HT-29 (cell line): ENCODE measurements at places on chromosomes 13 and 19. TPM values are rescaled to one million over a fixed set of nuclear protein-coding genes. Genes with fewer than 3 reads are reported as not detected.

GRCh38 chr13:44989941-44990340, 603 bp downstream of the GPALPP1 start:
- DNase-seq: peak; percentile 55

DNA sequence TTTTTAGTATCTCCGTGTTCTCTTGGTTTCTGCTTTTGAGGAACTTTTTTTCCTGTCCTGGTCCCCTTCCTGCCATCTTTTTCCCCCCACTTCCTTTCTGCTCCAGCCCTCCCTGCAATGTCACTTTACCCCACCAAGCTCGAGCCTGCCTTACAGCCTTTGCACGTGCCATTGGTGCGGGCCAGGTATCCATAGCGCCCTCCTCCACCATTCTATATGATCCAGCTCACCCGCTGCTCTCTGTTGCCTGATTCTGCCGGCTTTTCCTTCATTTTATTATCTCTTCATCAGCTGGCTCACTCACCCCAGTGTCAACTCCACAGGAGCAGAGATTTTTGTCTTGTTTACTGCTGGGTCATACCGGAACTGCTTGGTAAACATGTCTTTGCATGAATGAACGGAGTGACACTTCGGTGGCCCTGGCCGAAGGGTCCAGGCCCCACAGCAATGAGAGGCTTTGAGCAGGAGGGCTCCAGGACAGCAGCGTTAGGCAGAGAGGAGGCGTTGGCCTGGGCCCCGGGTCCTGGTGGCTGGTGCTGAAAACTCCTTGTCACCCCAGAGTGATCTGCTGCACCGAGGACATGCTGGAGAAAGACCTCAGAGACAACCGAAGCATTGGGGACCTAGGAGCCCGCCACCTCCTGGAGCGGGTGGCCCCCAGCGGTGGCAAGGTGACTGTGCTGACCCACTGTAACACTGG, 1.2 kb downstream of the MRI1 start:
- DNase-seq: no peak

DNA sequence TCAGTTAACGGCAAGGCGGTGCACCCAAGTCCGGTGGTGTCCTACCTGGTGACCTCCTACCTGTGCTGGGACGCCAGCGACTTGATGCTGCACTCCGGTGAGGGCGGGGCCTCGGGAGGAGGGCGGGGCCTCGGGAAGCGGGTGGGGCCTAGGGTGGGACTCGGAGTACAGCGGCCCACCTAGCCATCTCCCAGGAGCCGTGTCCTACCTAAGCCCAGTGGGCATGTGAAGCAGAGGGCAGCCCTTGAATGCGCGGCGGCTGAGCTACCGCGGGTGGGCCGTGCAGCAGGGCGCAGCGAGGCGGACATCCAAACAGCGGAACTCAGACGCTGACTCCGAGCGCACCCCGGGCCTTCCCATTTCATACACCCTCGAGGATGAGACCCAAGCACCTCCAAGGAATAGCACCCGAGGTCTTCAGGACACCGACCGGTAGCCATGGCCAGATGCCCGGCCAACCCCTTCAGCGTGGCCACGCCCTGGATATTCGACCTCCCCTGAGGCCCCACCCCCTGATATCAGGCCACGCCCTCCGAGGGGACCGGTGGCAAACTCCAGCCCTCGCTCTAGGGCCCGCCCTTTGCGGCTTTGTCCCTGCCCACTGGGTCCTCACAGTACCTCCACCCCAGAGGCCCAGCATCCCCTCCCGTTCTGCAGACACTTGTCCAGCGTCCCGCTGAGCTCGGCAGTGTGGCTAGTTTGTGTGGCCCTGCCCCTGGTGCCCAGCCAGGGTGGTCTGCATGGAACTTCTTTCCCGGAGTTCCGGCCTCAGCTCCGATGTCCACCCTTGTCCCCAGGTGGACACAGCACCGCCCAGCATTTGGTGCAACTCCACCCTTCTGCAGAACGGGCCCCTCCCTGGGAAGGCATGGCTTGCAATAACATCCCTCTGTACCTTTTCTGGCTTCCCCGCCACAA, 5.4 kb downstream of the KLK1 start:
- DNase-seq: peak; percentile 55

GRCh38 chr13:113404366-113404722, 40.4 kb upstream of the GRTP1 start:
- no peak for DNase-seq

DNA sequence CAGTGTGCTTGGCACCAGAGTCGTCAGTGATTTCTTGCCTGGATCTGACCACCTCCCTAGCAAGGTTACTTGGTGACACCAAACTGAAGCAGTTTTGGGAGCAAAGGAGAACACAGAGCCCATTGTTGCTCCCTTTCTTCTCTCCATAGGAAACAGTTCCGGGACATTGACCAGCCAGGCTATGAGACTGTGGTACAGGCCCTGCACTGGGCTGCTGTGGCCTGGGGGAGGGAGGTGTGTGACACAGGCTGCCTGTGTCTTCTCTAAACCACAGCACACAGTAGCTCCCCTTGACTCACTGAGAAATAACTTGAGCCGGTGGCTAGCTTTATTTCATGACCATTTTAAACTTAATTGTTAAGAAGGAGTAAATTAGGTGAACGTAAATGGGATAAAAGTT, 214.8 kb upstream of the UBL3 start:
- no peak for DNase-seq

GRCh38 chr13:52851137-52851962, 2.9 kb upstream of the PCDH8 start:
- peak; percentile 56 for DNase-seq

DNA sequence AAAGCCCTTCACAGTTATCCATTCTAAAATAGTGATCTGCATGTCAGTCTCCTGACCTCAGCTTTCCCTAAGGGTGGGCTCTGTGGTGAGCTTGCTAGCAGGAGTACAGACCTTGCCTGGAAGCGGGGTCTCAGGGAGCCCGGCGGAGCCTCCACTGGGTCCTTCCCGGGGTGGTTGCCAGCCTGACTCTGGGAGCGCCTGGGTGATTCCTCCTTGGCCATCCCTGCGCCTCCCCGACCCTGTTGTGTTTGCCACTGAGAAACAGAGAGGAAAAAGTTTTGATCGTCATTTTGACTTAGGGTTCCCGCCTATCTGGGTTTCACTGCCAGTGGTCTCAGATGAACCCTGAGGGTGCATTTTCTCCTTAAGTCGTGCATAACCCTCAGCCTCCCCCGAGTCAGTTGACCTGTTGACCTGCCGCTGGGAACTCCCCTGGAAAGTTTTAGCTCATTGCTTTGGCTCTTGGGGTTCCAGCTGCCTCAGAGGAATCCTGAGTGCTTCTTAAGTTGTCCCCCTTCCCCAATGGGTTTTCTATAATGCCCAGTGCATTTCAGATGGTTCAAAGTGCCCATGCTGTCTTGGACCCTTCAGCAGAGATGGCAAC, 117.8 kb downstream of the RAB20 start:
- no peak for DNase-seq

GRCh38 chr13:40648040-40648439, 18.4 kb downstream of the FOXO1 start:
- DNase-seq: peak; percentile 30

GRCh38 chr19:41350735-41351338, 2.9 kb downstream of the TGFB1 start:
- DNase-seq: peak; percentile 30

GRCh38 chr13:35732565-35732964, 256.1 kb upstream of the MAB21L1 start:
- no peak for DNase-seq

GRCh38 chr13:43095771-43096719, 72.7 kb downstream of the DNAJC15 start:
- no peak for DNase-seq

DNA sequence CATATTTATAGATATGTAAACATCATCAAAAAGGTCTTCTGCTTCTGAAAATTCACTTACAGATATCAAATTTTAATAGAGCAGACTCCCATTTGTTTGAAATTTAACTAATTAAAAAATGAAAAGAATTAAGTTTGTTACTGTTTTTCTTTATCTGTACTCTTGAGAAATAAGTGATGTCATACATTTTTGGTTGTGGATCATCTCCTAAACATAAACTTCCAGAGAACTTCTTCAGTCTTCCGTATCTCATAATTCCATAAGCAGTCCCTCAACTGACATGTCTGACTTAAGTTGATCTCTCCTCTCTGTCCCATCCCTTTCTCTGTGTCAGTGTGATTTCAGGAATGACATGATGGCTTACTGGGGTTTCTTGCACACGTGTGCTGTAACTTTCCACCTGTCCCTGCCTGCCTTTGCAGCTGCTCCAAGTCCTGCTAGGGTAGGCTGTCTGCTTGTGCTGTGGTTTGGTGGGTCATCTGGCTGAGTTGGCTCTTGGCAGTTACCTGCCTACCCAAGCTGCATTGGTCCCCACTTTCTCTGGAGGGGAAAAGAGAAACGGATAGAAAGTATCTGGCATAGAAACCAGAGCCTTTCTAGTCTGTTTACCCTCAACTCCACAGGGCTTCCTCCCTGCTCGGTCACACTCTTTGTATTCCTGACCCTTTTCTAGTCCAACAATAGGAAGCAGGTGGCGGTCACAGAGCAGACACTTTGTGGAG, 127.1 kb downstream of the GGACT start:
- DNase-seq: no peak

DNA sequence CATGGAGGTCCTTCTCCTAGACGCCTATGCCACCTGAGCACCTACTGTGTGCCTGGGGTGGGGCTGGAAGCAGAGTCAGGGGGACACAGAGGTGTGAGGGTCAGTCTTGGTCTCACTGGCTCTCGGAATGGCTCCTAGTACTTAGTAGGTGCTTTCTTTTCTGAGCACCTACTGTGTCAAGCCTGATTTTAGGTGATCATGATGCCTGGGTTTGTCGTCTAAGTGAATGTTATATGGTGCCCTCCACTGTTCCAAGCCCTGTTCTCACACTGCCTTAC, 20.0 kb downstream of the MYH14 start:
- no peak for DNase-seq

DNA sequence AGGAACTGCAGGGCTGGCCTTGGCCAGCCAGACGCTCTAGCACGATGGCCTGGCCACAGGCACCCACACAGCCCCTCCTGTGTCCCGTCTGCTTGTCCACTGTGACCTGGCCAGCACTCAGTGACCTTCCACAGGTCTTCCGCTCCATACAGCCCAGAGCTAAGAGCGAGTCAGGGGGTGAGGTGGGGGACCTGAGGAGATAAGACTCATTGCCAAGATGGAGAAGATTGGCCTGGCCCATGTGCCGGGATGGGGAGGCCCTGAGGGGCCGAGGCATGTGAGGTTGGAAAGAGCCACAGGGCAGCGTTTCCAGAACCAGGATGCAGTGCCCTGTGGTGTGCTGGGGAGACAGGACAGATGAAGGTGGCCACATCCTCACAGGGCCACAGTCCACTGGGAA, 10.2 kb upstream of the SLC7A9 start:
- DNase-seq: no peak

- DNase-seq: no peak
These were observed 23.9 kb downstream of the TDRD12 start for GRCh38 chr19:32743447-32743846.

GRCh38 chr13:77991003-77991402, 72.4 kb upstream of the EDNRB start:
- no peak for DNase-seq

GRCh38 chr13:109776575-109776974, 9.8 kb downstream of the IRS2 start:
- no peak for DNase-seq

GRCh38 chr13:85650613-85651012, 148.6 kb downstream of the SLITRK6 start:
- DNase-seq: peak; percentile 29

DNA sequence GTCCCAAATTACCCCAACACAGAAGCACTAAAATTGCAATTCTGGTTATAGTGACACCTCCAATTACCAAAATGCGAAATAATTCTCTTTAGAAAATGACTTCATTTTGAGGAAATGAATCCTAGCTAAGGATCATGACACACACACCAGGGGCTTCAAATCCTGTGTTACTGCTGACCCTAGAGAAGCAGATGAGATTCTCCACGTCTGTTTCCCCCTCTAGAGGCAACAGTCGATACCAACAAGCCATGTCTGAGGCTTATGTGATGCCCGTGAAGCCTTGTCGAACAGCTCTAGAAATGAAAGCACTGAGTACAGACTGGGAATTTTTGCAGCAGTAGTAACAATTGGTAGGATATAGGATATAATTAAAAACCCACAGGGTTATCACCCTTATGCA, 153.6 kb upstream of the TMTC4 start:
- peak; percentile 18 for DNase-seq

- DNase-seq: no peak
These were observed 502.0 kb downstream of the LIG4 start for GRCh38 chr13:107713314-107713713.

- DNase-seq: no peak
These were observed 50.5 kb downstream of the STARD13 start for GRCh38 chr13:33235078-33235477.

DNA sequence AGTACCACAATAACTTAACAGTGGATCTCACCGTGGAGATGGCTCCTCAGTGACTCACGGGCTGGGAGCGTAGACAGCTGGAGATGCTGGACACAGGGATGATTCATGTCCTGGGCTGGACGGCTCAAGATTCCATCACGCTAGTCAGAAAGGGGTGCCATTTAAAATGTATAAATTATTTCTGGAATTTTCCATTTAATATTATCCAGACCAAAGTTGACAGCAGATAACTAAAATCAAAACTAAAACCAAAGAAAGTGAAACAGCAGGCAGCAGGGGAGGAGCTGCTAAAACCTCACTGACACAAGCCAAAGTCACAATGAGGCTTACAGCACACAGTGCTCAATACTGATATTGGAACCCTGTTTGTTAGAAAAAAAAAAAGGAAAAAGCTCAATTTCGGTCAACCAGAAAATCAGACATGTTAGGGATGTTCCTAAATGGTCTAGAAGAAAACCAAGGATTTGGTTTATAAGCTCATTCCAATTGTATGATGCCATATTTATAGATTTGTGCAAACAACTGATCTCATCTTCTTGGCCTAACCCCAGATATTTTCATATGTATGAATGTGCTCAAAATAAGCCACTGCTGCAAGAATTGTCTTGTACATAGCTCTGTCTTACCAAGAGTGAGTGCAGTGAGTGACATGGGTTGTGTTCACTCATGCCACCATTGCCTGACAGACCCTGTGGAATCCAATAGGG, 111.8 kb downstream of the SACS start:
- no peak for DNase-seq

DNA sequence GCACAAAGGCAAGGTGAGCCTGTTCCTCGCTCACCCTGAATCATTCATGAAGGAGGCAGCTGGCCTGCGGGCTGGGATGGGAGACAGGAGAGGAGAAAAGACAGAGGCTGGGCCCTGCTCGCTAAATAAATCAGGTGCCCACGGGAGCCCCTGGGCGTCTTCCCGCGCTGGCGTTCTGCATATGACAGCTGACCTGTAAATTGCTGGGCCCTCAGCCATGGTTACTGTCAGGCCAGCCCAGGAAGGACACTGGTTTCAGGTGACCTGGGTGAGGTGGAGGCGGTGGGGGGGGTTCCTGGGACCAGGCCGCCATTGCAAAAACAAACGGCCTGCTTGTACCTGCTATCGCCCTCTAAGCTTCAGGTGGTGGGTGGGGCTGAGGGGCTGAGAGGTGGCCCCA, 3.4 kb upstream of the PTBP1 start:
- DNase-seq: no peak

The GRIN3B gene
- total RNA-seq: not detected in 2 replicates

The IGSF23 gene
- total RNA-seq: not detected in 2 replicates

The CEACAM20 gene
- not detected in 2 replicates for total RNA-seq

The KLK3 gene
- not detected in 2 replicates for total RNA-seq

The MADCAM1 gene
- total RNA-seq: 0.31 TPM in 1 of 2 replicates, not detected in the other

The TMIGD2 gene
- not detected in 2 replicates for total RNA-seq

The ZNF837 gene
- total RNA-seq: 8.3 and 10.4 TPM in 2 replicates

The CEACAM5 gene
- 3.2 and 3.8 TPM in 2 replicates for total RNA-seq

The ZNF567 gene
- total RNA-seq: 0.41 and 0.86 TPM in 2 replicates

The KLHL1 gene
- total RNA-seq: not detected in 2 replicates

The KANK3 gene
- total RNA-seq: 0.23 and 1.4 TPM in 2 replicates

The GDF15 gene
- total RNA-seq: 529 and 584 TPM in 2 replicates
